ENCODE measurements at places on chromosomes 7 and 10.
A peak's percentile ranks its signal among the peaks of the same experiment; 100 is the strongest.

DNA sequence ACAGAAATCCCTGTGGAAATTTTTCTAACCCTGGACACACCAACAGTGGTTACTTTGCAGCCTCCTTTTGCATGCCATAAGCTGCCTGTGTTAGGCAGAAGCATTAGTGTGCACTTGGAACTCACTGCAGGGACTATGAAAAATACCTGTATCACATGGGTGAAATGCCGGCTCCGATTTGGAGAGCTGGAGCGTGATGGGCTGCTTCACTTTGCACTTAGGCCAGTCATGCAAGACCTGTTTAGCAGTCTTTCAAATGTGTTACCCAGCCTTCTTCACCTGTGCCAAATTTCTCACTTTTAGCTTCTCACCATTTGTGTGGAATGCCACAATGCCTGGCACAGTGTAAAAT is 11.3 kb downstream of the NCOA4 start:
- DNase-seq: no peak

DNA sequence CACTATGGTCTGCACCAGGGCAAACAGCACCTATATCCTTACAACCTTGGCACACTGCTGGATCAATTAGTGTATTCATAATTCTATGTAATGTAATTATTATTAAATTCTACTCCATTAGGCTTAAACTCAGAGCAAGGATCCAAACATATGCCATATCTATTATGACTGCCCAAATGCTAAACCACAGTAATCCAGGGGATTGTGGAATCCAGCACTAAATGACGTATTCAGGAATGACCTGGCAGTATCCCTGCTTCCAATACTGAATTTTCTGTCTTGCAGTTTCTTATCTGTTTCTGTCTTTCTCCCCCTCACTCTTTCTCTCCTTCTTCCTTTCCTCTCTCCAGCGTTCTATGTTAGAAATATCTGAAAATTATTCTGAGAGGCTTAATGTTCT is 16.5 kb upstream of the UBE2D1 start:
- DNase-seq: no peak

GRCh38 chr7:64494912-64495461 is 67.9 kb downstream of the ZNF680 start:
- DNase-seq: no peak

DNA sequence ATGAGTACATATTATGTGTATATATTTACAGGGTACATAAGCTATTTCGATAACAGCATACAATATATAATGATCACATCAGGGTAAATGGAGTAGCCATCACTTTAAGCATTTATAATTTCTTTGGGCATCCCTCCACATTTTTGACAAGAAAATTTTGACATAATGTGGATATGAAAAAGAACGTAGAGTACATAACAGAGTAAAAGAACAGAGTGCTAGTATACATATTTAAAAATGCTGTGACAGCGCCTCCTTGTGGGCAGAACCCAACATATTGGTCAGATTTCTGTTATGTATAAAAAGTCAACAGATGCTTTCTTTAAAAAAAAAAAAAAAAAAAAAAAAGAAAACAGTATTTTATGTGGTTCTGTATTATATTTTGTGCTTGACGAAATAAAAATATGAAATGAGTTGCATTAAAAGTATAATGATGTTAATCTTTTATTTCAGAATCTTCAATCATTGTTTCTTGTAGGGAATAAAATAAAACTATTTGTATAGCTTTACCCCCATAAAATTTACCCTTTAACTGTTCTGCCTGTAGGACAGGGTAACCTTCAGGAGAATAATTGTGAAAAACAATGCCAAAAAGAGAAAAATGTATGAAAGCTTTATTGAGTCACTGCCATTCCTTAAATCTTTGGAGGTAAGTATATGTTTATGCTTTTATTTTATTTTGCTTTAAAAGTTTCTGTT is 18.3 kb upstream of the HBP1 start:
- DNase-seq: peak; percentile 69

- DNase-seq: no peak
These were observed 16.7 kb downstream of the PRTFDC1 start for GRCh38 chr10:24935504-24936292.

DNA sequence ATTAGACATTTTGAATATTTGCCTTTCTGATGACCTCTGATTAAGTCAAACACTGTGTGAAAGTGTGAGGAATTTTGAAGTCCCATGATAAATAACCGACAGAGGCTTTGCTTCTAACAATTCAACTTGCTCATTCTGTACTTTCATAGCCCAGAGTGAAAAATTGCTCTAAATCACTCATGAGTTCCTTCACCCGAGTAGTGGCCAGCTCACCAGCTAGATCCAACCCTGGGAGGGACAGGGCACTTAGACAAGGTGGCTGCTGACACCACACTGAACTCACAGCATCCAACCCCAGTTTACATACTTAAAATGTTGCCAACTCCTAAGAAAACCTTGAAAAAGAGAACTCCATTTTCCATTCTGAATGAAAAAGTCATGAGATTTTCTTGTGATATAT is 80.0 kb upstream of the LYZL1 start:
- DNase-seq: no peak

DNA sequence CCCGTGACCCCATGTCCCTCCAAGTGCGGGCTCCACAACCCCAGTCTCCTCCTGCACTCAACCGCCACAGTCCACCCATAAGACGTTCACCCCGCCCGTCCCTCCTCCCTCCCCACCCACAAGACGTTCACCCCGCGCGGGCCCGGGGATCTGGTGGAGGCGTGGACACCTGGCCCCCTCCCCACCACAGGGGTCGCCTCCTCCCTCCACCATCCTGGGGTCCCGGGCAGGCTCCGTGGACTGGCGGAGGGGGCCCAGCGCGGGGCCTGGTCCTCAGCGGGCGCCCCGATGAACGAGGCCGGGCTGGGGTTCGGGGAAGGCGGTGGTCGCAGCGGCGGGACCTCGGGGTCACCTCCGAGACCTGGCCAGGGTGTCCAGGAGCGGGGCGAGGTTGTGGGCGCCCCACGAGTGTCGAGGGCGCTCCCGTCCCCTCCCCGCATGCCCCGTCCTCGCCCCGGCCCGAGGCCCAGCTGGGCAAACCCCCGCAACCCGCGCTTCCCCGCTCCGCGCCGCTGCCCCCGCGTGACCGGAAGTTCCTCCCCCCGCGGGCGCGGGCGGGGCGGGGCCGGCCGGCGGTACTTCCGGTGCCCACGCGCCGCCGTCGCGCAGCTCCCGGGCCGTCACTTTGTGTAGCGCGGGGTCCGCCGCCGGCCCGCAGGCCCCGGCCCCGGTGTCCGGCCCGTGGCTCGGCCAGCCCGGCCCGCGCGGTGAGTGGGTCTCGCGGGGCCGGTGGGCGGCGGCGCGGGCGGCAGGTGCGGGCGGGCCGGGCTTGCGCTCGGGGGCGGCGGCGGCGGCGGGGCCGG is at the start of gene ZNF316:
Gene ZNF316 (plus strand): TSS at position 578 of the 803 bp plus-strand sequence. CDS start 5,092 bp downstream, outside the sequence.
- peak; percentile 21 for DNase-seq

GRCh38 chr7:142523821-142524460 is 225.3 kb upstream of the PRSS1 start:
- no peak for DNase-seq

DNA sequence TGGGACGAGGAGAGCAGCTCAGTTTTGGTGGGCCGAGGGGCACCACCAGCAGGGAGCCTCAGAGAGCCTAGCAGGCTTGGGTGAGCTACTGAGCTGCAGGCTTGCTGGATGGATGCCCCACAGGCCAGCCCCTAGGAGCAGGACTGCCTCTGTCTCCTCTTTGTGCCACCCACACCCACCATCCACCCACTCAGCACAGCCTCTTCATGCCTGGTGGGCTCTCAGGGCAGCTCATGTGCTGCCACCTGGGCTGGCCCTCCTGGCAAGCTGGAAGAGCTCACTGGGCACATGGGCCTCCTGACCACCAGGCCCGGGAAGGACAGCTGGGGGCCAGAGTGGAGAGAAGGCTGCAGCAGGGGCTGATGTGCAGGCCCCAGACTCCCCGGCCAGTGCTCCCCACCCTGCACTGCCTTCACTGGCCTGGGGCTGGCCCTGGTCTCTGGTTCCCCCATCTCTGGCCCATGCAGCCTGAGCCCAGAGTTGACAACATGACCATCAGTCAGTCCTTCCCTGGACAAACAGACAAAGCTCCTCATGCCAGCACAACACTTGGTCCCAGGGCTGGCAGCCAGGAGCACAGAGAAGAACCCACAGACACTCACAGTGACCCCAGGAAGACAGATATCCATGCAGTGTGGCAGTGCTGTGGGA is 8.2 kb downstream of the RASGEF1A start:
- DNase-seq: no peak

- peak; percentile 21 for DNase-seq
These were observed 570 bp upstream of the PRTFDC1 start for GRCh38 chr10:24952707-24953645.

DNA sequence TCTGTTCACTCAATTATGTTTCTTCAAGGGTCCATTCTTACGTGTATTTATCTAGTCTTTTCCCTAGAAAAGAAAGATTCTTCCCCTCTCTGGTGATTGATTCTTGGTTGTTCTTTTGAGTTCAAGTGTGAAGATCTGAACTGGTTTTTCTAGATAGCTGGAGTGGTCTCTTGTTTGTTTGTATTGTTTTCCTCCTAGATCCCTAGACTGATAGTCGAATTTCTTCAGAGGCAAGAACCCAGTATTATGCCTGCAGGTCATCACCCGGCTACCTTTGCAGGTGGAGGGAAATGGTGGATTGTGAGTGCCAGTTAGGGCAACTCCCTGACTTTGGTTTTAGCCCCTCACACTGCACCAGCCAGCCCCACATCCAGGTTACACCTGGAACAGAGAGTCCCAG is 2.2 kb upstream of the RSU1 start:
- DNase-seq: no peak

DNA sequence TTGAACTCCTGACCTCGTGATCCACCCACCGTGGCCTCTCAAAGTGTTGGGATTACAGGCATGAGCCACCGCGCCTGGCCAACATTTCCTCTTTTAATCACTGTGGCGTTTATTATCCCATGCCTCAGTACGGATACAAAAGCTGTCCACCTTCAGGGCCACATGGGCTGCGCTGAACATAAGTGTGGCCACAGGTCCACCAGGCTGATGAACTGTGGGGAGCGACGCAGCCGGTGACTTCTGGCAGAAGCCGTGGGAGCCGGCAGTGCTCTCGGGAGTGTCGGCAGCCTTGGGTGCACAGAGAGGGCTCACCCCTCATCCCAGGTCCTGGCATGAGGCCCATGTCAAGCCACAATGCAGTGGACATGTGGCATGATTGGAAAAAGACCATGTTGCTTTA is 223.6 kb downstream of the TNS3 start:
- DNase-seq: no peak

- DNase-seq: no peak
These were observed 59.3 kb downstream of the C10orf105 start for GRCh38 chr10:71660313-71660712.

- no peak for DNase-seq
These were observed 115.0 kb downstream of the DGKB start for GRCh38 chr7:14787551-14787950.

GRCh38 chr7:73606801-73607691 is 17.3 kb downstream of the MLXIPL start:
- DNase-seq: peak; percentile 58

GRCh38 chr10:131174651-131175540 is 136.6 kb downstream of the TCERG1L start:
- no peak for DNase-seq

DNA sequence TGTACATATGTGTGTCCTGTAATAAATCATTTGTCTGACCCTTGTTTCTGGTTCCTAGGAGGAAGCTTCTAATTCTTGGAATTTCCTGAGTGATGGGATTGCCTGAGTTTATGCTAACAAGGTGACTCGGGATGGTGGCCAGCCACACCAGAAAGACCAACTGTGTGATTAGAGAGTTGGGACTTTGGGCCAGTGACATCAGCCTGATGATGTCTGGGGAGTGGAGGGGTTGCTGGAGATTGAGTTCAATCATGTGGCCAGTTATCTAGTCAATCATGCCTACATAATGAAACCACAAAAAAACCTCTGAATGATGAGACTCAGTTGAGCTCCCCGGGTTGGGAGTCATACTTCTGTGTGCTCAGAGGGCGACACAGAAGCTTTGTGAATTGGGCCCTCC is 23.5 kb upstream of the CARD11 start:
- no peak for DNase-seq

DNA sequence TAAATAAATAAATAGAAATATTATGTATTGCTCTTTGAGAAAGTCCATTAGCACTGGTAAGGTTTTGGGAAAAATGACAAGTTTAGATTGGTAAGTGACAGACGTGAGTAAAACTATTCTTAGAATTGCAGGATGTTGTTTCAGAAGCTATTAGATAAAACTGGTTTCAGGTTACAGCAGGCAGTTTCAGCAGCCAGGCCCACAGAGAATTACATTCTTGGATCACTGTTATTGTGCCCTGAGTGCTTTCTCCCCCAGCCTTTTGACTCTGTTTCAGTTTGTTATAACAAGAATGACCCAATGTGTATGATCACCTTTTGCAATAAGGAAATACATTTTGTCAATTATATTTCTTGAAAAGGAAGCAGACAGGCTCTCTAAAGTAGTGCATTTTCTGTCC is 86.5 kb downstream of the DKK1 start:
- no peak for DNase-seq

GRCh38 chr7:5652829-5653228 is 128.6 kb downstream of the RNF216 start:
- no peak for DNase-seq

DNA sequence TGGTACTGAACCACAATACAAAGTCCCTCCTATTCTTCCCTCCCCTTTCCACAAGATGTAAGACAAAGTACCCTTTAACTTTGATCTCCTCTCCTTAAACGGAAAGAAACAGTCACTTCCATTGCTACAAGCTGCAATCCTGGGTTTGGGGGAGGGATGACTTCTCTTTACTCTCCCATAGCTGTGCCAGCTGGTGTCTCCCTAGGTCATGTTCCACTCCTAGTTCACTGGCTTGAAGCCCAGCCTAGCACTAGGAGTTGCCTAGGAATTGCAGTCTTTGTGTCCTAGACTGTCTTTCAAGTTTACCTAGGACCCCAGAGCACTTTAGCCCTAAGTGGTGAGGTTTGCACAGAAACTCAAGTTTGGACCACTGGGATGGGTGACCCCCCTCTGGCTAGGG is 311.1 kb downstream of the HPSE2 start:
- no peak for DNase-seq

- DNase-seq: no peak
These were observed 52.7 kb downstream of the RBM17 start for GRCh38 chr10:6141296-6142151.

DNA sequence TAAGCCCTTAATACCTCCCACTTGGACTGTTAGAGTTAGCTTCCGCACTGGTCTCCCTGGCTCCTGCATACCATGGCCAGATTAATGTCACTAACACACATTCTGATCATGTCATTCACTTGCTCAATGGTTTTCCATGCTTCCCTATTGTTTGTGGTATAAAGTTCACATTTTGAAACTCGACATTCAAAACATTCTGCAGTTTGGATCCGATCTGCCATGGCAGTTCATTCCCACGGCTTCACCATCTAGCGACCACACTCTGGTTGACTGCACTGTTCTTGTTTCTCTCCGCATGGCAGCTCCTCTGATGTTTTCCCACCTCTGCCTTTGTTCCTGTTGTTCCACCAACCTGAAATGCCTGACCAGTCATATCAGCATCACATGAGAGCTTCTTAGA is 87.4 kb upstream of the WAC start:
- DNase-seq: no peak

DNA sequence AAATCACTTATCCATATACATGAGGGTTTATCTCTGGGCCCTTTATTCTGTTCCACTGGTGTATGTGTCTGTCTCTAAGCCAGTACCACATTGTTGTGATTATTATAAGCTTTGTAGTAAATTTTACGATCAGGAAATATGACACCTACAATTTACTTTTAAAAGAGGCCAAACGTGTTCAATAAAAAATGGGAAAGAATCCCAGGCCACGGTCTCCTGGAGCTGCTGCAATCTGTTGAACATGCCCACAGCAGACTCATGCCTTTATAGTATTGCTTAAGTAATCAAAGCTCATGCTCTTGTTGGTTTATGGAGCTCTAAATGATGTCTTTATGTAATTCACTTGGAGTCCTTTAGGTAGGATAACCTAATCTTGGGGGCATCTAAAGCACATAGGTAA is 273.0 kb downstream of the ZMYND11 start:
- no peak for DNase-seq
